ENCODE measurements at places on chromosomes 4 and X.
A peak's percentile ranks its signal among the peaks of the same experiment; 100 is the strongest.

GRCh38 chr4:121462660-121463261 lies 81.9 kb upstream of the QRFPR start:
- peak; percentile 55 for ATAC-seq

DNA sequence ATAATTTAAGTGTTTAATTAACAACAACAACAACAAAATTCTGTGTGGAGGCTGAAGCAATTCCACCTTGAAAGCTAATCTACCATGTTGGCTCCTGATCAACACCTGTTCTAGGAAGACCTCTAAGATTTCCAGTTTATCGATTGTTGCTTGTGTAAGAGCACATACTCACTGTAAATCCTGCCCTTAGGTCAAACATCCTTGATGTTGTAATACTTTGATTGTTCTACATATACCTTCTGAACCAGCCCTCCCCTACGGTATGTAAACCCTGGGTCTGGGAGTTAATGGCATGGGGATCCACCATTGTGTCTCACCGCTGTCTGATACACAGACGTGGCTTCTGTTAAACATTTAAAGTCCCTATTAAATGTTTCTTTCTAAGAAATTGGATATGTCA lies 73.2 kb downstream of the RASL11B start:
- ATAC-seq: no peak

- no peak for ATAC-seq
Observed at GRCh38 chr4:72295966-72296557, 264.3 kb downstream of the NPFFR2 start.

GRCh38 chr4:820230-821172 lies 5.4 kb downstream of the CPLX1 start:
- ATAC-seq: no peak

DNA sequence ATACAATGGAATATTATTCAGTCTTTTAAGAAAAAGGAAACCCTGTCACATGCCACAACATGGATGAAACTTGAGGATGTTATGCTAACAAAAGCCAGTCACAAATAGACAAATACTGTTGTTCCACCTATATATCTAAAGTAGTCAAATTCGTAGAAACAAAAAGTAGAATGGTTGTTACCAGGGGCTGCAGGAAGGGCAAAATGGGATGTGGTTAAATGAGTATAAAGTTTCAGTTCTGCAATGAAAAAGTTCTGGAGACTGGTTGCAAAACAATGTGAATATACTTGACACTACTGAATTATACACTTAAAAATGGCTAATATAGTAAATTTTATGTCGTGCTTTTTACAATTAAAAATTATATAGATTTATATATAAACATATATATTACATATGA lies 12.2 kb downstream of the SPOCK3 start:
- no peak for ATAC-seq

- ATAC-seq: no peak
Observed at GRCh38 chrX:41781500-41781899, 57.5 kb downstream of the GPR82 start.

- no peak for ATAC-seq
Observed at GRCh38 chr4:40484346-40485090, 145.1 kb downstream of the RBM47 start.

DNA sequence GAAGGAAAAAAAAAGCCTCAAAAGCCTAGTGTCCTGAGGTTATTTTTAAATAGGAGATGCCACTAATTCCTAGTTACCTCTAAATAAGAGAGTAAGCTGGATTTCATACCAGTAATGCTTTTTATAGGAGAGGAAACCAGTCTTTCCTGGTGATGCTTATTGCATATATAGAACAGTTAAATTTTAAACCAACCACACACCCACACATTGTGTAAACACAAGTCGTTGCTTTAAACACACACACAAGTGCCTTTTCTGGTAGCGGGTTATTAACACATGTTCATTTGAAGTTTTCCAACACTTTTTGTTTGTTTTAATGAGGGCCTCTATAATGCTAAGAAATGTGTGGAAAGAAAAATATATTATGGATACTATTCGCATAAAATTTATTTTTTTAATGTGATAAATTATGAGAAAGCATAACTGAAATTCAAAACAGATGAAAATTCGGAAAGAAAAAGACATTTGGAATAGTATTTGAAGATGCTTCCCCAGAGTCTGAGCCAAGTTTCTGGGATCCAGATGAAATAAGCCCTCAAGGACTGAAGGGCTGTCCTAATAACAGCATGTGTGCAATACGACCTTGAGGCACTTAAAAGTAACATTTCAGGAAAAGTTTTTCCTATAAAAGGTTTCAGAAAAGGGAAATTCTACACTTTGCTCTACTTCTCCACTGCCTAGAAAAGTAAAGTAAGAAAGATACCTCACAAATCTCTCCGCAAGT lies 2.0 kb downstream of the ANTXR2 start:
- no peak for ATAC-seq

- ATAC-seq: no peak
Observed at GRCh38 chrX:39813631-39814277, 284.0 kb downstream of the BCOR start.
